HT1080 (cell line): ENCODE measurements at places on chromosomes 4 and X.

DNA sequence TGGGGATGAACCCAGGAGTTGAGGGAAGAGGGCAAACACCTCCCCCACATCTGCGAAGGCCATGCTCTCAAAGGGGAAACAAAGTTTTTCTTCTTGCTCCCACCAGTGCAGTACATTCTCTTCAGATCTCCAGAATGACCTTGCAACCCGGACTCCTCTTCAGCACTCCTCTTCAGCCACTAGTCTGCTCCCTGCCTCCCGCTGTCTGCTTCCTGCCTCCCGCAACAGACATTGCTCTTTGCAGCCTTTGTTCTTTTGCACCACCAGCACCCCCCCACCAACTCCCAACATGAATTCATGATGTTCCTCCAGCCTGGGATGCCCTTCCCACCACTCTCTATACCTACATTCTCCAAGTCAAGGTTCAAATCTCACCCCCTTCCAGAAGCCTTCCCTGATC, 32.1 kb downstream of the UTP14A start:
- DNase-seq: no peak

GRCh38 chrX:10726647-10727046, 106.3 kb upstream of the MID1 start:
- peak; percentile 53 for DNase-seq

- no peak for DNase-seq
Observed at GRCh38 chr4:163744861-163745260, 250.4 kb downstream of the TMA16 start.

DNA sequence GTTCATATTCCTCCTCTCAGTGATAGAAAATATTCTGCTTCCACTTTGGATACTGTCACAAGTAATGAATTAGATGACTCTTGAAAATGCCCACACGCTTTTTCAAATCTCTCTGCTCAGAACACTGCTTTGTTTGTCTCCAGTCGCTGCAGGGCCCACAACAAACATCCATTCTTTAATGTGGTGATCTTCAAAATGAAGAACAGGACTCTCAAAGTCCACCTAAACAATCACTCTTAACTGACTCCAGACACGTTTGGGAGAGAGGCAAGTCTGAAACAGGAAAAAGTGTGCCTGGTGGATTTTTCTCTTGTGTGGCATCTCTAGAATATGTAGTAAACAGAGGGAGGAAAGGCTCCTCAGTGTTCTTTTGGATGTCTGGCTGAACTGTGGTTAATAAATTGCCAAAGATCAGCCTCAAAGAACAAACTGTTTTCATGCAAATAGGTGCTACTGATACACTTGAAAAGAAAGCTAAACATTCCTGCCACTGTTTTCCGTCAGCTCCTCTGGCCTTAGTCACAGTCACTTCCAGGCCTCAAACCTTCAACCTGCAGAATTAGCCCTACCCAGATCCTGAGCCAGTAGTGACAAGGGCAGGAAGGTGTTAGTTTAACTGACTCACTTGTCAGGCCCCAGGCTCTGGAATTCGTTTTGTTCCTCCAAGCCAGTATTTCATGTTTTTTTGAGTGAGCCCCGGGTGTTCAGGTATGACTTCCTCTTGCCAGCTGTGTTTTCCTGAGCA, 259.6 kb upstream of the GPC4 start:
- DNase-seq: peak; percentile 0
